ENCODE measurements at places on chromosomes 2 and 18.

GRCh38 chr2:54570925-54571694 is 115.0 kb downstream of the SPTBN1 start:
- DNase-seq, result no peak

DNA sequence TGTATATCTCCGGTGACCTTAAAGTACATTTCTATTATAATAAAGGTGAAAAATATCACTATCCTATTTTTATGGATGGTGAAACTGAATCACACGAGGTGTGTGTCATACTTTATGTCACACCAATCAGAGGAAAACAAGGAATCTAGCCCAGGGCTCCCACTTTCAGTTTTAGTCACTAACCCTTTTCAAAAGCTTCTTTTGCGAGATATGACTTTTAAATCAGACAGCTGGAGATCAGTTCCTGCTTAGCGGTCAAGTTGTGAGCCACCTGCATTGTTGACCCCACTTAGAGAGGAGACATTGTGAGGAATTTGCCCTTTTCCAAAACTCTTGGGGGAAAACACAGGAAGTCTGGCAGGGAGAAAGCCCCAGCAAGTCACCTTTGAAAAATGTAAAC is 70.5 kb downstream of the CPS1 start:
- no peak for DNase-seq

GRCh38 chr2:30738141-30738911 is 68.9 kb downstream of the CAPN13 start:
- no peak for DNase-seq

GRCh38 chr18:37565977-37566478 is 430 bp upstream of the CELF4 start:
- DNase-seq, result no peak

DNA sequence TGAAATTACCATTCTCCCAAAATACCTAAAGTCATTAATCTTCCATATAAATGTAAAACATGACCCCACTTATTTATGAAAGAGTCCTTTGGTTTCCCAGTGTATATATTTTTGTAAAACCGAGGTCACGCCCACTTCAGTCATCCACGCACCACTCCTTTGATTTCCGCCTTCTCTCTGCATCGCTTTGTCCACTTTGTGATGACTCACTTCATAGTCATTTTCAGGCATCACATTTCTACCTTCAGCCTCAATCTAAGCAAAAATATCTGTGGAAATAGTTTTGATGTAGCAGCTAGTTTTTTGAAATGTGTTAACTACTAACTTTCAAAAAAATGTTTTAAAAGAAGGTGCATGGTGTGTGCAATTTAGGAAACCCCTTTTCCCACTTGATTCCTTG is 793.5 kb upstream of the SOX11 start:
- no peak for DNase-seq

DNA sequence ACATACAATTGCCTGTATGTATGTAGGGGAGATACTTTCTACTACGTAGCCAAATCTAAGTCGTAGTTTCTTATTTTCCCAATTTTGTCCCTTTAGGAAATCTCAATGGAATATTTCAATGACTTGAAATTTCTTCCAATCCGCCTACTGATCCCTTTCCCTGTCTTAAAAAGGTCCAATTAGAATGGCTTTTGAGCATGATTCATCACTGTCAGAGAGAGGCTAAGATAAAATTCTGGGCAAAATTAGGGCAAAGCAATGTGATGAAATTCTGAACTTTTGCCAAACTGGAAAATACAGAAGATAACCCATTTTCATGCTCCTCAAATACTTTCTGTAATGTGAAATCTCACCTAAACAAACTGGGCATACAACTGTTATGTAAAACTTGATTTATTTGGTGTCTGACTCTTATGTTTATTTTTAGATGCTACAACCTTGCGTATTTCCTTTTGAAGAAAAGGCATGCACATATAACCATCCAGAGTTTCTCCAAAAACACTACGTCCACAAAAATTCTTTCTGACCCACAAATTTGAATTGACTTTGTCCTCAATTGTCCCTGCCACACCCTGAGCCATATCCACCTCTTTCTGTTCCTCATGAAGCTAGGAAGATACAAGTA is 147.1 kb downstream of the IKZF2 start:
- no peak for DNase-seq

- DNase-seq, result peak; percentile 84
Observed at GRCh38 chr18:77103187-77103850, 29.3 kb downstream of the MBP start.

- DNase-seq, result no peak
Observed at GRCh38 chr2:237165405-237166276, 80.0 kb downstream of the COPS8 start.

- no peak for DNase-seq
Observed at GRCh38 chr2:5039241-5039975, 652.8 kb upstream of the SOX11 start.
